ENCODE measurements at places on chromosomes 6 and 20.

GRCh38 chr6:48110436-48111142, 408 bp downstream of the PTCHD4 start:
- DNase-seq, result no peak

- no peak for DNase-seq
Measured at GRCh38 chr6:15770347-15771143, 107.7 kb upstream of the DTNBP1 start.

- DNase-seq, result no peak
Measured at GRCh38 chr6:105313211-105313610, 89.7 kb downstream of the PREP start.

DNA sequence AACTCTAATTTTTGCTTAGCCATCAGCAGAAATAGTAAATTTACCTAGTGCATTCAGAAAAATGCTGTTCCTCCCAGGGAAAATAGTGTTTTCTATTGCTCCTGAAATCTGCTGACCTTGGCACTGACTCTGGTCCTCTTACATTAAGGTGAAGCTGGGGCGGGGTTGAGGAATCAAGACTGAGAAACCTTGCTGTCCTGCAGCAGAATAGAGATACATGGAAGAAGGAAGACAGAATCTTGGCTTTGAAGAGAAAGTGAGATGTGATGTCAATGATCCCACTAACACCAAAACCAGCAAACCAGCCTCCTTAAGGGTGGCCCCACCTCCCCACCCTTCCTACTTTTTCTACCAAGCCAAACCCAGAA, 840 bp upstream of the LY86 start:
- no peak for DNase-seq

GRCh38 chr6:169604076-169604475, 97.8 kb downstream of the WDR27 start:
- DNase-seq, result no peak

DNA sequence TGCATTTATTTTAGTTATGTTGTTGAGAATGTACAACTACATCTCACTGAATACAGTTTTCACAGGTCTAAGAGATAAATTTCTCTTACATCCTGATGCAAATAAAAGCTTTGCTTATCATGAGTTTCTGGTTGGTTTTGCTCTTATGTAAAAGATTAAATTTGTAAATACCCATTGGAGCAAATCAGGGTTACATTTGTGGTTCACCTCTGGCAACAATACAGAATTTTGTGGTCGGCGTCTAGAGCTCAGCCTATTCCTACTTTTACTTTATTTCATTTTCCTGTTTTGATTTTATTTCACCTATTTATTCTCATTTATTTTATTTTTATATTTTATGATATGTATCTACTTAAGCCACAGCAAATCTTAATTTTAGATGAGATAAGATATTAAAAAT, 271.9 kb upstream of the MARCKS start:
- DNase-seq, result no peak

GRCh38 chr6:34236131-34236442, 586 bp upstream of the HMGA1 start:
- DNase-seq, result no peak

DNA sequence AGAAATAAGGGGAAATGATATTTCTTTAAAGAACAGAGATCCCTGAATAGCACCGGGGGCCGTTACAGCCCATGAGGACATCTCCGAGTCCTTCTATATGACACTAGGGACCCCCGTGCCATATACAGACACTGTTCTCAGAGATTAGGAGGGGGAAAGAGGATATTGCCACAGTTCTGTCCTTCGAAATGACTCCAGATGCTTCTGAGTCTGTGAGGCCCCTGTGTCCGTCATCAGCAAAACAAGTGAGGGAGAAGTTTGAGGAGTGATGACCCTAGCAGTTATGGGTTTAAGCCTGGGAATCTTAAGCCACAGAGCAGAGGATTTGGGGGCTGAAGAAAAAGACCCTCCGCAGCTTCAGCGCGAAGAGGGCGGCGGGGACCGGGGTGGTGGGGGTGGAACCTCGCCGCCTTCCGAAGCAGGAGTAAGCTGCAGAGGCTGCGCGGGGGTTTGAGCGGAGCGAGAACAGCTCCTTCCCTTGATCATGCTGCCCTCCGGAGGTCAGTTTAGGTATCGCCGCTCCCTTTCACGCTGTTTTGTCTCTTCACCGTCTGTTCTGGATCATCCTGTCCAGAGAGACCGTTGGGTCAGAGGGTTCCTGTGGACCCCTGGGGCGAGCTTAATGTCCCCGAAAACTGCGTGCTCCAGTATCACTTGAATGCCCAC, 23.6 kb downstream of the VPS52 start:
- DNase-seq, result peak; percentile 66

DNA sequence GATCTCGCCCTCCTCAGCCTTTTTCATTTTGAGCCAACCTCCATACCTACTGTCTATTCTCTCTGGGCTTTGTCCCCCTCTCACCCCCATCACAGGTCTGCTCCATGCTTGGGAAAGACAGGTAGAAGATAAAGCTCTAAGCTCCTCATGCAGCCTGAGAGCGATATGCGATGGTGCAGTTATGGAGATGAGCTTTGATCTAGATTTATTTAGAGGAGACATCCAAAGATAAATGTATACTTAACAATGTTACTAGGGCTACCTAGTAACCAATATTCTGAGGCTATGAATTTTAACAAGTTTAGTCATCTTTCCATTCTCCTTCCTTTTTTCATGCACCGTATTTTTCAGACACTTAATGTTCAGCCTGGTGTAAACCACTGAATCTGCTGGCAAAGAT, 95.3 kb downstream of the TRDN start:
- DNase-seq, result no peak

GRCh38 chr20:36461600-36462439, 79.5 kb upstream of the MYL9 start:
- DNase-seq, result no peak

- no peak for DNase-seq
Measured at GRCh38 chr6:90719321-90720195, 132.7 kb upstream of the MAP3K7 start.

GRCh38 chr6:10960171-10960570, 73.3 kb downstream of the SYCP2L start:
- no peak for DNase-seq

DNA sequence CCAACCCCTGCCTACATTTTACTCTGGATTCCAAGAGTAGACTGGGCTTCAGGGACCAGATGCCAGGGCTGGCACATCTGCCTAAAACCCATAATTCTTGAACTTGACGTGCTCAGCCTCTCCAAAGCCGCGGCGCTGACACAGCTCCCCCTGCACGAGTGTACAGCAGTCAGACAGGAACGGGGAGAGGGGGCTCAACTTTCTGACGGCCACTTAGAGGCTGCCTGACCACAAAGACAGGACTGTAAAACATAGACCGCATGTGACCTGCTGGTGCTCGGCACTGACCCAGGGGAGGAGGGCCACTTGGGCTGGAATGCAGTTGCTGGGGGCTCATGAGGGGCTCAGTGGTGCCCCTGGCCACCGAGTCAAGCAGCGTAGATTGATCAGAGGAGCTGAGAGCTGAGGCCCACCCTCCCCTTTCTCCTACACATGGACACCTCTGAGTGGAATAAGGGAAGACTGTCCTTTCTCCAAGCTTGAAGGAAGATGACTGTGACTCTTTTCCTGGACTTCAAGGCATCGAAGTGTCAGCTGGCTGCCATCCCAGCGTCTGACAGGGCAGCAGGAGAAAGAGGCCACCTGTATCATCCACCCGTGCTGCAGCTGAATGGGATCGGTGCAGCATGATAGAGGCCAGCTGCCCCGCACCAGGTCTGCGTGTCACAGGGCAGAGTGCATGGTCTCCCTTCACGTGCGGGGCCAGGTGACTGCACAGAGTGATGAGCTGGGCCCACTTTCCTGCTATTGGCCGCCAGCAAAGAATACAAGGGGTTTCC, 171.3 kb upstream of the AGPAT4 start:
- no peak for DNase-seq

DNA sequence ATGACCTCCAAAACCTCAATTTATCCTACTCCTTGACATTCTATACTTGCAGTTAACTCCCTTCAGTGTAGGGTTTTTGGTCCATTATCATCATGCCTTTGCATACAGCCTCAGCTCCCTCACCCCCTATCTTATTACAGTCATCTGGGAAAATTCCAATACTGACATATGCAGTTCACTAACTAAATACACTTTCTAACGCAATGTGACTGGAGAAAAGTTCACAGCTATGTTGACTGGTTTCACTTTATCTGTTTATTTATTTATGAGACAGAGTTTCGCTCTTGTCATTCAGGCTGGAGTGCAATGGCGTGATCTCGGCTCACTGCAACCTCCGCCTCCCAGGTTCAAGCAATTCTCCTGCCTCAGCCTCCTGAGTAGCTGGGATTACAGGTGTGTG, 64.9 kb downstream of the CRYBG1 start:
- DNase-seq, result no peak

GRCh38 chr6:39452306-39453145, 130.0 kb upstream of the KCNK16 start:
- no peak for DNase-seq

DNA sequence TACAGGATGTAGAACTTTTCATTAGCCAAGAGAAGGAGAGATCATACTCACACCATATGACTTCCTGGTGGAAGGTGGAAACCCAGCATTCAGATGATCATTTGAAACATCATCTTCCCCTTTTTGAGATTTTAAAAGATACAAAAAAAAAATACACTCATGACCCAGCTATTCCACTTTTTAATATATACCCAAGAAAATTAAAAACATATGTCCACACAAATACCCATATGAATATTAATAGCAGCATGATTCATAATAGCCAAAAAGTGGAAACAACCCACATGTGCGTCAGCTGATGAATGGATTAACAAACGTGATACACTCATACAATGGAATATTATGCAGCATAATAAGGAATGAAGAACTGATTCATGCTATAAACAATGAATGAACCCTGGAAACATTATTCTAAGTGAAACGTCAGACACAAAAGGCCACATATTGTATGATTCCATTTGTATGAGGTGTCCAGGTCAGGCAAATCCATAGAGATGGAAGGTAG, 130.0 kb upstream of the SGK1 start:
- no peak for DNase-seq

GRCh38 chr20:59804347-59804746, 129.1 kb downstream of the SYCP2 start:
- DNase-seq, result no peak

DNA sequence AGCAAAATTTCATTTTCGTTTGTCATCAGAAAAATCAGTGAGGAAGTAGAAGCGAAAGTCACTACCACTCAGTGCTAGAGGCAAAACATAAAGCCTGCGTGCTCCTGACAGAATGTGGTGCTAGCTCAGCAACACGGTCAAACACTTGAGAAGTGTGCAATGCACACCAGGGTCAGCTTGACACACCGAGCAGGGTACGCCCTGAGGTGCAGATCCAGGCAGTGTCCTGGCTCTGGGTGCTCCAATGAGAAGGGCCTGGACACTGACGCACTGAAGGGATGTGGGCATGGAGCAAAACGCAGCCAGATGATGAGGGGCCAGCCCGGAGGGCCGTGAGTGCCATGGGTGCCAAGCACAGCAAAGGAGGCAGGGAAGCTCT, 5.9 kb downstream of the RNASET2 start:
- no peak for DNase-seq

DNA sequence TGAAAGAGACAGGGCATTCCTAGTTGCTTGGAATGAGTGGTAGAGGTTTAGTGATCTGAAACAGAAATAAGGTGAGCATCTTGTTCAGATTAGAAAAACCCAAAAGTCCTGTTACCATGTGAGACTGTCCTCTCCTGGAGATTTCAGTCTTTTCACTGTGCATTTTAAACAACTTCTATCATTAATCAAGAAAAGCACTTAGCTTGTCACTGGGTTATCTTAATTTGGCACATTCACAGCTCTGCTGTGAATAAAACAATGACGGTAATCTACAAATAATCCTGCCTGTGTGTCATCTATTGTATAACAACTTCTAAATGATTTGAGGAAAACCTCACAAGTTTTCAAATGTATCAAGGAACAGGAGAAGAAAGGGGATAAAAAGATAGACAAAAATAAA, 9.5 kb upstream of the SMIM8 start:
- no peak for DNase-seq

DNA sequence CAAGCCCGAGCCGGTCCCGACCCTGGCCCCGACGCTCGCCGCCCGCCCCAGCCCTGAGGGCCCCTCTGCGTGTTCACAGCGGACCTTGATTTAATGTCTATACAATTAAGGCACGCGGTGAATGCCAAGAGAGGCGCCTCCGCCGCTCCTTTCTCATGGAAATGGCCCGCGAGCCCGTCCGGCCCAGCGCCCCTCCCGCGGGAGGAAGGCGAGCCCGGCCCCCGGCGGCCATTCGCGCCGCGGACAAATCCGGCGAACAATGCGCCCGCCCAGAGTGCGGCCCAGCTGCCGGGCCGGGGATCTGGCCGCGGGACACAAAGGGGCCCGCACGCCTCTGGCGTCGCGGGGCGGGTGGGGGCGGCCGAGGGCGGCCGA, 37.5 kb downstream of the YTHDF1 start:
- DNase-seq, result no peak

- no peak for DNase-seq
Measured at GRCh38 chr6:140540743-140541142, 1166.3 kb upstream of the CITED2 start.

DNA sequence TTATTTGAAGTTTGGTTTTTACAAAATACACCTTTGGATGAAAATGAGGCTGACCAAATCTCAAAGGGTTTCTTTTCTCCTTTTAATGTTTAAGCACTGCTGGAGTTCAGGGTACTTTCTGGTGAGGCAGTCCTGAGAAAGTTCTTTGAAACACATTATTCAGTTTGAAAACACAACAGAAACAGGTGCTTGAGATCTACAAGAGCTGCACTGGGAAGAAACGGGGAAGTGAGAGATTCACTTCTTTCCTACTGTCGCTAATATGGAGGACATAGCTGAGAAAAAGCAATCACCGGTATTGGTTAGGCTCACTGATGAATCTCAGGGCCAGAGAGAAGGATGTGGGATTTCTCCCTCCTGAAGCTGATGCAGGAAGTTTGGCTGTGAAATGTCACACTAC, 22.9 kb upstream of the TMEM170B start:
- DNase-seq, result no peak

DNA sequence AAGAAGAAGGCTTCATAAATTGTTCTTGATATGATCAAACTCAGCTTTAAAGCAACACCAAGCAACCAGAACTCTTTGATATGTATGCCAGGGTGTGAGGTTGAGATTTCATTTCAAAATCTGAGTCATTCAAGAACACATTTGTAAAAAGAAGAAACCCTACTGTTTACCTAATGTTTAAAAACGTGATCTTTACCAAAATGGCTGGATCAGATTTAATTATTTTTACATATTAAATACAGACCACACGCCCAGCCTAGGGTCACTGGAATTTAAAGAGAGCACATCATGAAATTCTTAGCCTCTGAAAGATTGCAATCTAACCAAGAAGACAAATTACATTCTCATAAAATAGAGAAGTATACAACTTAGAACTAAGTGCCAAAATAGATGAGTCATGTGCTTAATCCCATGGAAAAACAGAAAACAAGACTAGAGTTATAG, 206.8 kb upstream of the SMLR1 start:
- DNase-seq, result no peak

GRCh38 chr6:53056273-53056672, 8.9 kb upstream of the FBXO9 start:
- DNase-seq, result no peak

DNA sequence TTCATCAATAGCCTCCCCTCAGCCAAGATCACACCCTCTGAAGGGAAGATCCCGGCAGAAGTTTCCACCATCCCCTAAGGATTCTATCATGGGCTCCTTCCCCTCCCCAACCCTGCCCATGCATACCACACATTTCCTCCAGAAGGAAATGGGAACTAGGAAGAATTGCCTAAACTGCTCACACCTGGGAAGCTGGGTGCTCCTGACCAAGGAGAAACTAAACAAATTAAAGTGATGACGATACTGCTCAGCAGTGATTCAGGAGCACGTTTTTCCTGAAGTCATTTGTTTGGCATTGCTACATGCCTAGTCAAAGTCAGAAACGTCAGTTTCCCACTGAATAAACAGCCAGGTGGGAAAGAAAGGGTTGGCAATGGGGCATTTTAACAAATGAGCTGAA, 136.1 kb upstream of the CDYL start:
- no peak for DNase-seq

All from GM12892 (cell line).